ENCODE measurements at places on chromosomes 1 and 21.

- no peak for DNase-seq
Measured at GRCh38 chr1:179168536-179168935, 60.9 kb downstream of the ABL2 start.

DNA sequence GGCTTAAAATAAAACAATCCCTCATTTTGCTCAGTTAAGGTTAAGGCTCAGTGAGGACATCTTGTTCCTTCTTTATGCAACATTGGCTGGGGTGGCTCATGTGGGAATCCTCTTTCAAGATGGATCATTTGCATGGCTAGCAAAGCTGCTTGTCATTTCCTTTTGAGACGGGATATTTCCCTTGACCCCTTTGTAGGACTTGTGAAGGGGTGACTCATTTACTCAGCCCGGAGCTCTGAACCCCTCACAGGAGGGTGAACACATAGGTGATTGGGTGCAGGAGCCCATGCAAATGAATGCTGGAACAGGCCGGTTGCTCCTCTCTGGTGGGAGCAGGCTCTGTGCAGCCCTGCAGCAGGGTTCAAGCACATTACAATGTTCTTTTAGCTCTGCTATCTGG lies 15.8 kb upstream of the C8A start:
- no peak for DNase-seq

- no peak for DNase-seq
Measured at GRCh38 chr1:203638103-203638475, 11.5 kb downstream of the ATP2B4 start.

GRCh38 chr1:77899647-77900320 lies 11.4 kb downstream of the NEXN start:
- DNase-seq: no peak

- DNase-seq: no peak
Measured at GRCh38 chr1:45304311-45305081, 22.2 kb upstream of the HPDL start.

GRCh38 chr1:17273096-17273495 lies 24.2 kb downstream of the PADI3 start:
- no peak for DNase-seq

GRCh38 chr1:204493145-204493983 lies 1.2 kb downstream of the PIK3C2B start:
- no peak for DNase-seq

DNA sequence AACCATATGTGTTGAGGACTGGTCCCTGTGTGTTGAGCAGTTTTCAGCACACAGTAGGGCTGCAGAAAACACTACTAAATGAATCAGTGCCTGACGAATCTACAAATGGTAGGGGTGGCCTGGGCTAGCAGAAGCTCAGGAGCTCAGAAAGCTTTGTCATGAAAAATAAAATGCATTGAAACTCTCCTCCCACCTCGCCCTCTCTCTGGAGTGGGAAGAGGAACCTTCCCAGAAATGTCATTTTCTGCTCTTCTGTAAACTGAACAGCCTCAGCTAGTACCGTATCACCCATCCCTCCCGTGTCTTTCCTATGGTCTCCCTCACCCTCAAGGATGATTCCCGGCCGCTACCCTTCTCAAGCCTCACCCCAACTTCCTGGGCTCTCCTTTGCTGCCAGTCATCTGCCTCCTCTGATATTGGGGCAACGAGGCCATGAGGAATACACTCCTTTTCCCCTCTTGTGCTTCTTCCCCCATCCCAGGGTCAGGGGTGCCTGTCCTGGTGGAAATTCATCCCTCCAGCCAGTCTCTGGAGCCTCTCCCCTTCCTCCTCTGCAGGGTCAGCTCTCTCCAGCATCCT lies 734.5 kb downstream of the PTPRU start:
- no peak for DNase-seq

GRCh38 chr1:246617156-246617555 lies 50.9 kb downstream of the CNST start:
- no peak for DNase-seq

DNA sequence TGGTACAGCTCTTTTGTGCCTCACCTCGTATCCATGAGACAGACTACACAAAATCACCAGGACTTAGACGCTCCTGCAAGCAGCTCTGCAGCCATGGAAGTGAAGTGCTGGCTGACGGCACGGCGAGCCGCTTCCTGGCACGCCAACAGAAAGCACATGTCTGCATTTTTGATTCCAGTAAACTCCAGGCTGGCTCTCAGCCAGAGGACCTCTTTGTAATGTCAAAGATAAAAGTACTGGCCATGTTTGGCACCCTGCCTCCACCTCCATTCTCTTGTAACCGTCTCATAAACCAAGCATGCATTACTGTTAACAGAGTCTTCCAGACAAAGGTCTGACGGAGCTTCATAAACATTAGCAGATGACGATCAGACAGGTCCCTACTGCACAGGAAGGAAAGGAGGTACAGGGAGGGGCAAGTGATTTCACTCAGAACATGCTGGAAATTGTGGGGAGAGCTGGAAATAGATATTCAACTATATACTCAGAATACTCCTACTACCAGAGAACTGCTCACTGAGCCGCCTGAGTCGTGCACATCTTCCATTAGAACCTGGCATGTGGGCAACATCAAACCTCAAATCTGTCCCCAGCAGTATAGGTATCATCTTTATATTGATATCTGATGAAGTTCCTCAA lies 632.0 kb downstream of the SMYD3 start:
- no peak for DNase-seq

DNA sequence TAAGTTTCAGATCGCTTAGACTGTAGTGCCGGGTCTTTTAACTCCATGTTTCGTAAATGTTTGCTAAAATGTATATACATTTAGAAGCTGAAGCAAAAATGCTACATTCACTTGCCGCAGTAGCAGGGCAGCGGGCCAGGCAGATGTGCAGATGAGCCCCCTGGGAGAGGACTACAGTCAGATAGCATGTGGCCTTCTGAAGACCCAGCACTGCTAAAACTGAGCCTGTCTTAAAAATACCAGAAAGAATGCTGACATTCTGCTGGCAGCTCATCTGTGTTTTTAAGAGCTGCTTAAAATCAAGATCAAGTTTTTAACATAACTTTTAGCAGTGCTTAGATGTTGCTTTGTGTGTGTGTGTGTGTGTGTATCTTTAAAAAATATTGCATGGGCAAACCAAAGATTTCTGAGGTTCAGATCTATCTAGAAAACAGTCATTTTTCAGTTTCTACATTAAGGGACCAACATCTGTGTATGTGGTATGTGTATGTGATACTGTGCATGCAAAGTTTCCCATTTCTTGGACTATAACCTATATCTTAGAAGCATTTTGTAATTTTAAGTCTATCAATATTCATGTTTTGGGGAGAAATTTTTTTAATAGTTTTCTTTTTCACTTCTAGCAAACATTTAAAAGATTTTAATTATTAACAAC lies 31.7 kb downstream of the CHRM3 start:
- no peak for DNase-seq

DNA sequence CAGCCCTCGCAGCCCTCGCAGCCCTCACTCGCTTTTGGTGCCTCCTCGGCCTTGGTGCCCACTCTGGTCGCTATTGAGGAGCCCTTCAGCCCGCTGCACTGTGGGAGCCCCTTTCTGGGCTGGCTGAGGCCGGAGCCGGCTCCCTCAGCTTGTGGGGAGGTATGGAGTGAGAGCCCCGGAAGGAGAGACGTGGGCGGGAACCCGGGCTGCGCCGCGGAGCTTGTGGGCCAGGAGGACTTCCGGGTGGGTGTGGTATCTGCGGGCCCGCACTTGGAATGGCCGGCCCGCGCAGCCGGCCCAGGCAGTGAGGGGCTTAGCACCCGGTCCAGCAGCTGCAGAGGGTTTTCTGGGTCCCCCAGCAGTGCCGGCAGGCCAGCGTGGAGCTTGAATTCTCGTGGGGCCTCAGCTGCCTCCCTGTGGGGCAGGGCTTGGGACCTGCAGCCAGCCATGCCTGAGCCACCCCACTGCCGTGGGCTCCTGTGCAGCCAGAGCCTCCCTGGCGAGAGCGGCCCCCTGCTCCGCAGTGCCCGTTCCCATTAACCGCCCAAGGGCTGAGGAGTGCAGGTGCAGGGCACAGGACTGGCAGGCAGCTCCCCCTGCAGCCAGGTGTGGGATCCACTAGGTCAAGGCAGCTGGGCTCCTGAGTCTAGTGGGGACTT lies 9.9 kb upstream of the CFHR2 start:
- no peak for DNase-seq

DNA sequence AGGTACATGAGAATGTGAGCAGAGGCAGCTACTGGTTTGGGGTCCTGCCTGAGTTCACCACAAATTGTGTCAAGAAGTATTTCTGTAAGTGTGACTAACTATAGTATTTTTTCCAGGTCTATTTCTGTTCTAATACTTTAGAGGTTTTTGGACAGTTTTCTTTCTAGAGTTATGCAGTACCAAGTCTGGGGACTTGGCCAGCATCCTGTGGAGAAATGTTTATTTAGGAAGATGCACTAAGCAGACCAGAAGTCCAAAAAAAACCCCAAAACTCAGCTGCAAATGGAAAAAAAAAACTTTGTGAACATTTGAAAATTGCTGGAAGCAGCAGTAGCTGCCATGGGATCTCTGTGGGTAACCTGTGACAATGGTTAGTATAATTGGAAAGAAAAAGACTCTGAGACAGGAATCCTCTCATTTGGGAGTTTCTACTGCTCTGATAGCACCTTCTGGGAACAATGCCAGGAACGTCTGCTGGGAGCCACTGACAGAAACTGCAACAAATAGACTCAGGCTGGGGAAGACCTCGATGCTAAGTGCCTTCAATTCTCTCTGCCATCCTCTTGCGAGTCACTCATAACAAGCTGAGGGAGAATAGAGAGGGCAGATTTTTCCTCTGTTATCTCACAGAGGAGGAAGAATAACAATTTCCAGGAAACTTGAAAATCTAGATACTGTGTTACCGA lies 37.6 kb downstream of the OR10R2 start:
- no peak for DNase-seq

DNA sequence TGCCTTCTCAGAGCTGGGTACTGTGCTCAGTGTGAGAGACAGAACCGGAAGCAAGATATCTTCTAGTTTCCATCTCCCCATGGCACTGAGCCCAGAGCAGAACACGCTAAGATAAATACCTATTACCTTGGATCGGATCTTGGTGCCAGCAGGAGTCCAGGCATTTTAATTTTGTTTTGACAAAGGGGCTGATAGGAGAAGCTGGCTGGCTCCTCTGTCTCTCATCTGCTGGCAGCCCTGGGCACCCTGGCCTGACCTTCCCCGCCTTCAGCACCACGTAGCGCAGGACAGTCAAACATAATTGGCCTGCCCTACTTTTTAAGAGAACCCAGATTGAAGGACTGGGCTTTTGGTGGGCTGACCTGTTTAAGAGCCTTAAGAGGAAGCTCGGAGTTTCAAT lies 160.7 kb upstream of the KLHDC7A start:
- no peak for DNase-seq

DNA sequence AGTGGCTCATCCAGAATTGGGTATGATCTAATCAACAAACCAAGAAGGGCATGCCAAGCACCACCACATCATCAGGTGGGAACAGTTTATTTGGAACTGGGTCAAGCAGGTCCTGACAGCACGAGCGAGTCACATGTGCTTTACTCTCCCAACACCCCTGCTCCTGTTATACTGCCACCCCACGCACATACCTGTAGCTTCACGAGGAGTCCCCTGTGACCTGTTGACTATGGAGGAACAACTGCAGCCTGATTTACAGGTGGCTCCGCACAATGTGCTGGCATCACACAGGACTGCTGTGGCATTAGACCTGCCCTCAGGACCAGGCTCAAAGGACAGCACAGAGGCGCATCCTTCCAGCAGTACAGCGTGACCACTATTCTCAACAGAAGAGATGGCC lies 70.8 kb upstream of the LRRN2 start:
- DNase-seq: no peak

DNA sequence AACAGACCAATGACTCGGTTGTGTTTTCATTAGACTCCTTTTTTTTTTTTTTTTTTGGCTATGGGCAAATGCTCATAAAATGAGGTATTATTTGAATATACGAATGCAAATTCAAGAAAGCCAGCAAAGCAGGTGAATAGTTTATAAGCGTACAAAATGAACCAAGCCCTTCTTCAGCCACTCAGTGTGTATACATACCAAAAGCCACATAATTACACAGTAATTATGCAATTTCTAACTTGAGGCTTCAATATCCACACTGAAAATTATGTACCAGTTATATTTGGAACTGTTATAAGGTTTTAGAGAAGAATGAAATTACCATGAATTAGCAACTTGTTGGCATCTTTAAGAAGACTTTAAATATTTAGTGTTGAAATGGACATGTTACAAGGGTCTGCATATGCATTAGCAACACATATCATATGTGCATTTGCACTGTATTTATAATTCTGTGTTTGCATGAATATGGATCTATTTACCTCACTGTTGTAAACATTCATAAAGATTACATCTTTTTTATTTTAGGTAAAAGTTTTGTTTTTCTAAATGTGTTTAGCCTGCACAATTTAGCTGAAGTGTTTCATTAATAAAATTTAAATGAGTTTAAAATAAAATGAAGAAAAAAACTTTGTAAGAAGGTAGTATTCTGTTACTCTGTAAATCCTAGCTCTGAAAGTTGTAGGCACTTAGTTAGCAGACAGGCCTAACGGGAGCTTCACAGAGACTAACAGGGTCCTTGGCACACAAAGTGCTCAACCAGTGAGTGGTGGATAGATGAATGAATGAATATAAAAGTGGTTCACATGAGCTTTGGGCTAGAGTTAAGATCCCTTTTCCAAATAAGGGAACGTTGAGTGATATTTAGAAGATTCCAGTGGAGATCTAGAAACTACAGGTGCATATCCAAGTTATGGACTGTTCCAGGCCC lies 241.0 kb upstream of the NFIA start:
- no peak for DNase-seq

GRCh38 chr1:53063744-53064515 lies 1.9 kb downstream of the PODN start:
- no peak for DNase-seq

- no peak for DNase-seq
Measured at GRCh38 chr1:228691211-228691610, 44.1 kb upstream of the RHOU start.

All from ACHN (cell line).